ENCODE measurements at places on chromosomes 16 and 17.

DNA sequence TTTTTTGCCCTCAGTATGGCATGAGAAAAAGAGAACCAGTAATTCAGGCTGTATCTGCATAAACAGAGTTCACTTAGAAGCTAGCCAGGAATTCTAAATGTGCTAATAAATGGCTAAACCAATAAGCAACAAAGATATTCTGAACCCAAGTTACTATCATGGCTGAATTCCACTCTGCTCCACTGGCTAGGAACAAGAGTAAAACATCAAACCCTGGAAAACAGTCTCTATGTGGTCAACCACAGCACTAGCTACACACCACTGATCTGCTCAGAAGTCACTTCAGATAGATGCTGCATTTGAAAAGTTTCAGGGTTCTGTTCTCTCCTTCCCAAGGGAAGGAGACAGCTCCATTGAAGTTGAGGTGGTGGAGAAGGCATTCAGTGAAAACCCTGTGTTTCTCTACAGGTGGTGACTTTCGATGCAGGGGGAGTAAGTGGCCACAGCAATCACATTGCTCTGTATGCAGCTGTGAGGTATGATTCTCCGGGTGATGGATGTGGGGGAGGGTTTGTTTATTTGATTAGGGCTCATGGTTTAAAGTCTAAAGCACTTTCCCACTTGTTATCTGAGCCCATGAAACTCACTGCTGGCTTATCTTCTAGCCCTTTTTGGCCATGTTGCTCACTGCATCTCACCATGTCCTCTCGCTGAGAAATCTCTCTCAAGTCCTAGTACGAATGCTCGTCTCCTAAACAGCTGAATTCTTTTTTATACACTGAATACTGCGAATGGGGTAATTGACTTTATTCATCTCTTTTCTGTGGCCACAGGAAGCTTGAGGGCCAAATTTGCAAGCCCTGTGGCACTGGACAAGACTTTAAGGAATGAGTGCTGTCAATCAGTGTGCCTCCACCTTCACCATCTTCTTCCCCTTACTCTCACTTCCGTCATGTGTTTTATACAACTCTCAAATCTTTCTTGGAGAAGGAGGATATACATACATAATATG, 39.9 kb downstream of the CENPV start:
- peak; percentile 74 for DNase-seq

DNA sequence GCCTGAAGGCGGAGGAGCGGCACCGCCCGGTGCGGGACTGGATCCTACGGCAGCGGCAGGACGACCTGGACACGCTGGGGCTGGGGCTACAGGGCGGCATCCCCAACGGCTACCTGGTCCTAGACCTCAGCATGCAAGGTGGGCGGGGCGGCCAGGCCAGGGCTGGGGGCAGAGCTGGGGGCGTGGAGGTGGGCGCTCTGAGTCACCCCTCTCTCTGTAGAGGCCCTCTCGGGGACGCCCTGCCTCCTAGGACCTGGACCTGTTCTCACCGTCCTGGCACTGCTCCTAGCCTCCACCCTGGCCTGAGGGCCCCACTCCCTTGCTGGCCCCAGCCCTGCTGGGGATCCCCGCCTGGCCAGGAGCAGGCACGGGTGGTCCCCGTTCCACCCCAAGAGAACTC, 7.9 kb downstream of the MSLN start:
- no peak for DNase-seq

DNA sequence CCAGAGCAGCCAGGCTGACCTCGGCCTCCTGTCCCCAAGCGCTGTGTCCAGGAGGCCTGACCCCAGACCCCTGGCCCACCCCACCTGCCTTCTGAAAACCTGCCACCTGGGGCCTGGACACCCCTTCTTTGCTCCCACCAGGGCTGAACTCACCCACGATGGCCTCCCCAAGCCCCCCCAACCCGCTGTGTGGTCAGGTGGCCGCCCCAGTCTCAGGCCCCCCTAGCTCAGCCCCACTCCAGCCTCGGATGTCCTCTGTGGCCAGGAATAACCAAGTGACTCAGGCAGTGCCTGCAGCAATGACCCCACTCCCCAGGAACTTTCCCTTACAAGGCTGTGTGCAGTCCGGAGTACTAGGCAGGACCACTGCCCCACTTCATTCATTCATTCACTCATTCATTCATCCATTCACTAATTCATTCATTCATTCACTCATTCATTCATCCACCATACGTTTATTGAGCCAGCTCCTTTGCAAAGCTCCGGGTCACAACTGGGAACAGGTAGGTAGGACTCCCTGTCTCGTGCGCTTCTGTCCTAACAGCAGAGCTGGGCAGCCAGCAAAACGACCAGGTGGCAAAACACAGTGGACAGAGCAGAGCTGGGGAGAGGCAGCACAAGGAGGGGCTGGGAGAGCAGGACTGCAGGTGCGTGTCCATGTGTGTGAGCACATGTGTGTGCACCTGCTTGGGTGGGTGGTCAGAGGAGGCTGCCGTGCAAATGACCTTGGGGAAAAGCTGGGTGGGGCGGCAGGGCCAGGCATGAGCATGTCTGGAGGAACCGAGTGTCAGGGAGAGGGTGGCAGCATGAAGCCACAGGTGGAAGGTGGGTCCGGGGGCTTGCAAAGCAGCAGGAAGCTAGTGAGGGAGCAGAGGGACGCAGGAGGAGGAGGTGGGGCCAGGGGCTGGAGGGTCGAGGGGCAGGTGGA, 75.8 kb upstream of the CBX4 start:
- no peak for DNase-seq

DNA sequence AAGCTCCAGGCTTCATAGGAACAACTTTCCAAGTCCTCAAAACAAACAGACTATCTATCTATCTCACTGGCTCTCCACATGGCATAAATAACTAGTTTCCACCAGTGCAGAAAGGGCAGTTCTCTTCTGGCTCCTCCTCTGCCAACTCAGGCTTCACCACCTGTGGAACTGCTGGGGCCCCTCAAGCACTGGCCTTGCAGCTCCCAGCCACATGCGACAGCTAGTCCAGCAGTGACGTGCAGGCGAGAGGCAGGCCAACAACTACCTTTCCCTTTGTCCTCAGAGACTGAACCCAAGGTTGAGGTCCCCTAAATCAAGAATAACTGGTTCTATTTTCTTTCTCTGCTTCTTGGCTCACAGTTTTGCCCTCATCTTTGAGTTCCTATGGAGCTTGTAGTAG, 137.6 kb downstream of the AATF start:
- no peak for DNase-seq

DNA sequence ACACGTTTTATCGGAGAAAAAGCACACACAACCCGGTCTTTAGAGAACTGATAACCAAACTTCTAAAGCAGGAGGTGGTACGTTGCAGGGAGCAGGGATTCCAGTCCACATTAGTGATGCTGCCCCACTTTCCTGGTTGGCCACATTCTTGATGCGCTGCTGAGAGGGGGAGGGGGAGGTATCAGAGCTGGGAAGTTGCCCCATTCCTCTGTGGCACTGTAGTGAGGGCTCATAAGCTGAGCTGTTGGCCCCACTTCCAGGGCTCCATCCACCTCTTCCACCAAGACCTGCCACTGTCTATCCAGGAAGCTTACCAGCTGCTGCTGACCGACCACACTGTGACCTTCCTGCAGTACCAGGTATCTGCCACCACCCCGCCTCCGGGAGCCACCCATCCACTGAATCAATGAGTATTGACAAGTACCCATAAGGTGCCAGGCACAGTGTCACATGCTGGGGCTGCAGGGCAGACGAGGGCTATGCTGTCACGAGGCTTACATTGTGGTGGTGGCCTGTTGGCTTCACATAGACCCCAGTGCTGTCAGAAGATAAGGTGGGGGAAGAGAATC, 1.1 kb downstream of the TSEN54 start:
- DNase-seq = no peak
